T-helper 9 cell (primary cell): ENCODE measurements at places on chromosomes 12 and 14.

- DNase-seq: no peak
These were observed 92.0 kb downstream of the OTX2 start for GRCh38 chr14:56718312-56718711.

- no peak for DNase-seq
These were observed 328.3 kb downstream of the APAF1 start for GRCh38 chr12:98973395-98973794.

- DNase-seq: no peak
These were observed 54.8 kb downstream of the NINJ2 start for GRCh38 chr12:608413-608812.

- no peak for DNase-seq
These were observed 6.0 kb downstream of the SPTB start for GRCh38 chr14:64873506-64874219.

- DNase-seq: no peak
These were observed 382.4 kb downstream of the VRK1 start for GRCh38 chr14:97179573-97179972.

DNA sequence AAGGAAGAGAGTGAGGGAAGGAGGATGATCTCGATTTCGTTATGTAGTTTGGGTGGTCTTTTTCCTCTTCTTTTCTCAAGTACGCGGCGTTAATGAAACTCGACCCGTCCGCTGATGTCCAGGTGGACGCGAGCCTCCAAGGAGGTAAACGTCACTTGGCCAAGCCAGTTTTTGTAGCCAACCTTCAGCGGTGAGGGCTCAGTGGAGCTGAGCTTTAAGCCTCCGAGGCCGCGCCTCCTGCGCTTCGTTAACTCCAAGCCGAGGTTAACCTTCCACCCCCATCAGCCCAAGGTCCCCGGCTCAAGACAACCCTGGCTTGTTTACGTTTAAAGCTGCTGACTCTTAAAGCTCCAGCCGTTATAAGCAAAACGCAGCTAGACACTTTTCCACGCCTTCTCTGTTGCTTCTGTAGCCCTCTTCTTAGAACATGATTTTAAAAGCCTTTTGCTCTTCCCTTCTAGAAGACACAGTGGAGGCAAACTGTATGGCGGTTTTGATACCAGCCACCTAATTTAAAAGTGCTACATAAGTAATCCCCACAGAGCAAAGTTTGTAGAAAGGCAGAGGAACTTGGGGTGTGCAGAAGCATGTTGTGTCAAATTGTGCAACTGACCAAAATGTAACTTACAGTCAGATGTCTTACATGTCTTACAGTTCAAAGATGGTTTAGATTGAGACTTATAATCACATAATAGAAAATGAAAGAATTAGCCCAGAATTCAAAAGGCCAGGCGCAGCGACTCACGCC lies 923 bp upstream of the ITPR2 start:
- DNase-seq: peak; percentile 14

GRCh38 chr14:56261046-56261445 lies 142.8 kb downstream of the PELI2 start:
- no peak for DNase-seq

GRCh38 chr12:4143896-4144295 lies 129.7 kb upstream of the CCND2 start:
- DNase-seq: no peak

DNA sequence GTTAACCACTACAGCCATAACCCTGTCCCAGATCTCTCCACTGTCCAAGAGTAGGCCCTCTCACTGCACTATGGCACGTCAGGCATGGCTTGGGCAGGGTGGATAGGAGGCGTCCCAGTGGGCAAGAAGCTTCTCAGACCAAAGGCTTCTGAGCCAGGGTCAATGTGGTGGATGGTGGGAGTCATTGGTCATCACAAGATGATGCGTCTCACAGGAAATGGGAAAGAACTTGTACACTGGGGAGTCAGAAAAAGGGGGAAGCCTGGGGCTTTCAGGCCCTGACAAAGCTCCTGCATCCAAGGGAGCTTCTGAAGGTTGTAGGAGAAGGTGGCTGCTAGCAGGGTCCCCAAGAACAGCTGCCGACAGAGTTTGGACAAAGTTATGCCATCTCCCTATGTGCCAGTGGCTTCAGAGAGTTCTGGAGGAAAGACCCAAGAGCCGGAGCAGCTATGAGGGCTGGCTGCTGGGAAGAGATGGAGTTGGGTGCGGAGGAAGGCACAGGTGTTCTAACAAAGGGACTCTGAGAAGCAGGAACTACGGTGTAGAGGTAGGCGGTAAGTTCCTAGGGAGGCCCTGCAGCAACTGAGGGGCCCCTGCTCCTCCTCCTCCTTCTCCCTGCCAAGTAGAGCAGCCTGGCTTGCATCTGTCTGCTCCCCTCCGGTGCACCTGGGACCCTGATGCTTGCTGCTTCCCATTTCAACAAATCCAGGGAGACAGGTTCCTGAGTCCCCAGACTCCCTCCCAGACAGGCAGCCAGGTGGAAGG lies 81.1 kb downstream of the ARL6IP4 start:
- no peak for DNase-seq

DNA sequence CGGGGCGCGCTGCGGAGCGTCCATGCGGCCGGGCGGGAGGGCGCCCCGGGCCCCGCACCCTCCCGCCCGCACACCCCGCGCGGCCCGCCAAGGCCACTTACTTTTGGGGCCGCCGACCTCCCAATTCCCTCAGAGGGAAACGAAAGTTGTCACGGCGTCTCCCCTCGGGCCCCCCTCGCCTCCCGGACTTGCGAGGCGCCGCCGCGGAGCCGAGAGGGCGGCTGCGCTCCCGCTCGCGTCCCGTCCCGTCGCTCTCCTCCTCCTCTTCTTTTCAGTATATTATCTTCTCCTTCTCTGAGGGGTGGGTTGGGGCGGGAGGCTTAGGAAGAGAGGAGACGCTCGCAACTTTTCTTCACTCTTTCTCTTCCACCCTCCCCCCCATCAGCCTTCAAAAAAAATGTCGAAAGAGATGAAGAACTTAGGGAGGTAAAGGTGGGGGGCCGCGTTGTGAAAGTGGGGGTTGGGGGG lies 613 bp downstream of the DUSP16 start:
- DNase-seq: peak; percentile 26

DNA sequence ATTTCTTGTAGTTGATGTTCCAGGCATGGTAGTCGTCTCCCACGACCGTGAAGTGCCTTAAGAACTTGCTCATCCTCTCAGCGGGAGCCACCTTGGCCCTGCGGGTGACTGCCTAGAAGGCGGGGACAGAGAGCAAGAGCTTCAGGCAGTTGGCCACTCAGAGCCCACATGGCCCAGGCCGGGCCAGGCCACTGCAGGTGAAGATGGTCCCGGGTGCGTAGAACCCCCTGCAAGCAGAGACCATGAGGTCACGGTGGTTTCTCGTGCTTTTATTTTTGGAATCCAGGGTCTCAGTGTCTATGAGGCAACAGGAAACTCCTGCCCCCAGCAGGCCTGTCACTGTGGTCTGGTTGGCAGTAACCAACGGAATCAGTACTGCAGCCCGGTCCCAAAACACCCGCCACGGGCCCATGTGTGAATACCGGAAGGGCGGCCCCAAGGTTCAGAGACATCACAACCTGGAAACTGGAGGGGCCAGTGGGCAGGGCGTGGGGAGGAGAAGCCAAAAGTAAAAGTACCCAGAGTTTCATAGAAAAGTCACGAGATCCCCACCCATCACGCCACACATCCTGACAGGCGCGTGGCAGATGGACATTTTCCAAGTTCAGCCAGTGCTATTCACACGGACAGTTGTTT lies 27.5 kb downstream of the HVCN1 start:
- DNase-seq: no peak

GRCh38 chr14:100532906-100533655 lies 54.1 kb downstream of the BEGAIN start:
- no peak for DNase-seq

DNA sequence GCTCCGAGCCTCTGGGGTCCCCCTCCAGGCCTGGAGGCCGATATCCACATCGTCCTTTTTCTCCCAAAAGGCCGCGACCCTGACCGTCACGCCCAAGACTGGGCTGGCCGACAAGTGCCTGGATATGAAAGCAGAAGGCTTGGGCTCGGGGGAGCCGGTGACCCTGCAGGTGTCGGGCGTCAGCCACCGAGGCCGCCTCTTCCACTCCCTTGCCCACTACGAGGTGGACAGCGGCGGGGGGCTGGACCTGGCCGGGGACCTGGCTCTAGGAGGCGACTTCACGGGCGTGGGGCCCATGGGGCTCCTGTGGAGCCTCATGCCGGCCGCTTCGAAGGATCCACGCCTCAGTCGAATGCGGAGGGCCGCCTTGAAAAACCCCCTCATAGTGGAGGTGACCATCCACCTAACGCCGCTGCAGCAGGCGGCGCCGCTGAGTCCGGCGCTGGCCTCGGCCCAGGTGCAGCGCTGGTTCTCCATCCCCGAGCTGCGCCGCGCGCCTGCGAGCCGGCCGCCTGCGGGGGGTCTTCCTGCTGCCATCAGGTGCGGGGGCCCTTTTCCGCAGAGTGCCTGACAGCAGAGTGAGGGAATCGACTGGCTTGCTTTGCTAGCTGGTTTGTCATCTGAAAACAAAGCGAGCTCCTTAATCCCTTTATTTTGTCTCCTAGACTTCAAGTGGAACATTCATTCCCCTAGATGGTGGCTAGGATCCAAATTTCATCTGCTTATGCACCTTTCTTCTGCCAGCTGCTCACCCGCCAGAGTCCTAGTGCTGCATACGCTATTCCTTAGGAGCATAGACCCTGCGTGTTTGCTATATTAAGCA lies 10.6 kb upstream of the DNAL1 start:
- DNase-seq: no peak

GRCh38 chr14:69259168-69259526 lies 811 bp upstream of the GALNT16 start:
- no peak for DNase-seq

DNA sequence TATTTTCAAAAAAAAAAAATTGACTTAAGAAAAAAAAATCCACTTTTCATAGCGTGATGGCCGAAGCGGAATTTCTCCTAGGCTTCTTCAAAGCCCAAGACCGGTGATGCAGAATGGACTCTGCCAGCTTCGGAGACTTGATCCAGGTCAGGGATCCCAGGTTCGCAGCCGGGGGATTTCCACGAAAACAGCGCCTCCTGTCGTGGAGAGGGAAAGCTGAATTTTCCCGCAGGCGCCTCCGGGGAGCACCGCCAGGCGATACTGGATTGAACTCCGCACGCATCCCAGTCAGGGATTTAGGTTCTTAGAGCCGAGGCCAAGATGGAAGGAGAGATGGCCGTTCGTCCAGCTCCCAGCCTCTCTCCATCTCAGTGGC lies 2.1 kb downstream of the TTC6 start:
- no peak for DNase-seq

DNA sequence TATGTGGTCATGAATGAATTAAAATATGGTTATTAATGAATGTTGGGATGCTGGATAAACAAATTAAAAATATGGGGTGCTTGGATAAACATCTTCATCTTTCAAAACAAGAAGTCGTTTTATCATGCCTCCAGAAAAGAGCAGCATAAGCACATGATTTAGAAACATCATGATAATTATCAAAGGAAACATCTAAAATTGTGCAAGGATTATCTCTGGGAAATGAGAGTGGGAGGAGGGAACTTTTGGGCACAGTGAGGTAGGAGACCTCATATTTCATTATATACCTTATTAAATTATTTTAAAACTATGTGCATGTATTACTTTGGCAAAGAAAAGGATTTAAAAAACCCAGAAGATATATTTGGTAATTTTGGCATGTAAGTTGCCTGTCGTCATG lies 8.9 kb downstream of the C3AR1 start:
- DNase-seq: no peak

DNA sequence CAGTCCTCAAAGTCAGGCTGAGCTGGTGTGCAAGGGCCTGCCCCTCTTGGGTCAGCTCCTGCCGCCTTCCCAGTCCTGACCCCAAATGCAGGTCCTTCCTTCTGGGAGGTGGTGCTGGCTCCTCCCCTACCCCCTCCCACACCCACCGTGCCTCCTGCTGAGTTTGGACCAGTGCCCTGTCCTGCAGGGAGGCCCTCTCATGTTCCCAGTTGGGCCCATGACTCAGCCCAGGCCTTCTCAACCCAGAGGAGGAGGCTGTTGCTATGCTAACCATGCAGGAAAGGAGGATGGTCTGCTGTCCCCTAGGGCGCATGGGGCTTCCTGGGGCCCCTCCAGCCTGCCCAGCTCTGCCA lies 4.4 kb downstream of the ZBTB42 start:
- no peak for DNase-seq

- DNase-seq: no peak
These were observed 3.3 kb downstream of the RAD52 start for GRCh38 chr12:946212-946611.

DNA sequence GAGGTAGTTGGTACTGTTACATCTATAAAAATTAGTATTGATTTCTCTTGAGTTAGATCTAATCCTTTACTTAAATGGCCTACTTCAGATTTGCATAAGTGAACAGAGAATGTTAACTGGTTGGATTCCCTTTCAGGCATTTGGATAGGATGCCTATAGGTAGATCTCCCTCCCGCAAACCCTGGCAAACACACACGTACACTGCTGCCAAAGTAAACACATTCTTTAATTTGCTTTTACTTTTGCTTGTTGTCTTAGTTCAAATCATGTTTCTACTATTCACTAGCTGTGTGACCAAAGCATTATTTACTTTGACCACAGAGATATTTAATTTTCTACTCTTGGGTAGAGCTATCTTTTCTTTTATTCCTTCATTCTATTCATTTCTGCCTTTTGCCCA lies 936.1 kb upstream of the FBXO33 start:
- no peak for DNase-seq

DNA sequence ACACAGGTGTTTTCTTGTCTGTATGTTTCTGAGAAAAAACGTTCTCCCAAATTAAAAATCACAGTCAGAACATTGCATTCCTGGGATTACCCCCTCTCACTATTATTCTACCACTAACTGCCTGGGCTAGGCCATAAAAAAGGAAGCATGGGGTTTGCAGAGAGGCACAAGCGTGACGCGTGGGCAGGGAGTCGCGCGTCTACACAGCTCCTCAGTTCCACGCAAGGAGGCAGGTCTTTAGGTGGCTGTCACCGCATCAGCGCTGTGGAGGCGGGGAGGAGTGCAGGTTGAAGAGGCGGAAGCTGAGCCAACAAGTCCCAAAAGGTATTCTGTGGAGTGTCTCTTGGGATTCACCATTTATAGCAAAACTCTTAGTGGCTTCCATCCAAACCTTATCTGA lies 109.9 kb downstream of the RIMBP2 start:
- DNase-seq: no peak

DNA sequence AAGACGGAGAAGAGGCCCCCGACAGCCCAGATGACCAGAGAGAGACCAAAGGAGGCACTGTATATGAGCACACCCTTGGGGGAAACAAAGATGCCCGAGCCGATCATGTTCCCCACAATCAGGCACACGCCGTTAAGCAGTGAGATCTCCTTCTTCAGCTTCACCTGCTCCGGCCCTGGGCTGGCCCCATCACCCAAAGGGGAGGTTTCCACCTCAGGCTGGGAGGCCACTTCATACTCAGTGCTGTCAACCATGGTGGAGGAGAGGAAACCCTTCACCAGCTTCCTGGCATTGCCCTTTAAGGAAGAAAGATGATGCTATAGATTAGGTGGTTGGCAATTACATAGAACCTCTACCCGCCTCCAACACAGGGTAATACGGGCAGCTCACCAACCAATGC lies 2.1 kb downstream of the SLC7A7 start:
- no peak for DNase-seq

- no peak for DNase-seq
These were observed at the start of gene GPD1 for GRCh38 chr12:50103767-50104321. TSS of gene GPD1 (plus strand) at chr12:50104008. CDS start at chr12:50104051, 43 bp downstream.
